Tracheal epithelial cell (primary cell): ENCODE measurements at places on chromosomes 6 and 20. TPM values are rescaled to one million over a fixed set of nuclear protein-coding genes. Genes with fewer than 3 reads are reported as not detected.

NCOA5 gene
- 7.0 and 9.2 TPM in 2 replicates for total RNA-seq

MTO1 gene
- total RNA-seq = 25.5 and 45.0 TPM in 2 replicates

THEMIS gene
- under 0.01 TPM in 1 of 2 replicates, not detected in the other for total RNA-seq

PKIB gene
- total RNA-seq = 9.2 and 20.2 TPM in 2 replicates

MCUR1 gene
- total RNA-seq = 14.7 and 20.0 TPM in 2 replicates

CLVS2 gene
- total RNA-seq = not detected in 2 replicates

GPR6 gene
- total RNA-seq = not detected in 2 replicates

PI3 gene
- 7.0 and 45.3 TPM in 2 replicates for total RNA-seq

NECAB3 gene
- total RNA-seq = 12.1 and 16.1 TPM in 2 replicates

PRICKLE4 gene
- total RNA-seq = 1.9 TPM in 1 of 2 replicates, not detected in the other

CLPSL2 gene
- total RNA-seq = not detected in 2 replicates

SLC35F1 gene
- not detected in 2 replicates for total RNA-seq

OR2H1 gene
- total RNA-seq = not detected in 2 replicates

CUL9 gene
- total RNA-seq = 29.9 and 38.6 TPM in 2 replicates

TTLL9 gene
- not detected in 2 replicates for total RNA-seq

CD40 gene
- total RNA-seq = 10.0 and 28.4 TPM in 2 replicates

GATA5 gene
- not detected in 2 replicates for total RNA-seq

GPSM3 gene
- 0.64 and 1.7 TPM in 2 replicates for total RNA-seq

TMX4 gene
- 8.2 and 11.5 TPM in 2 replicates for total RNA-seq

KHDC1L gene
- total RNA-seq = not detected in 2 replicates

OR12D3 gene
- not detected in 2 replicates for total RNA-seq

DTNBP1 gene
- total RNA-seq = 0.85 and 3.1 TPM in 2 replicates

CST1 gene
- total RNA-seq = not detected in 2 replicates

ARG1 gene
- not detected in 2 replicates for total RNA-seq

SLC16A10 gene
- not detected in 2 replicates for total RNA-seq

LTB gene
- 6.7 TPM in 1 of 2 replicates, not detected in the other for total RNA-seq

PGC gene
- not detected in 2 replicates for total RNA-seq

DLK2 gene
- 3.1 and 5.3 TPM in 2 replicates for total RNA-seq

HCK gene
- not detected in 2 replicates for total RNA-seq

DLL1 gene
- total RNA-seq = 1.7 and 1.9 TPM in 2 replicates

AKAP7 gene
- total RNA-seq = 0.85 and 2.2 TPM in 2 replicates

FAXC gene
- total RNA-seq = 3.6 and 5.1 TPM in 2 replicates

TEAD3 gene
- total RNA-seq = 4.8 and 9.6 TPM in 2 replicates

CCN2 gene
- total RNA-seq = 2.1 and 12.5 TPM in 2 replicates

DEFB127 gene
- not detected in 2 replicates for total RNA-seq

ABHD16B gene
- total RNA-seq = not detected in 2 replicates

PRL gene
- total RNA-seq = not detected in 2 replicates

IRF4 gene
- total RNA-seq = under 0.01 and 0.24 TPM in 2 replicates

DDO gene
- total RNA-seq = 1.9 TPM in 1 of 2 replicates, not detected in the other

ADISSP gene
- 16.1 and 20.2 TPM in 2 replicates for total RNA-seq

MYBL2 gene
- 0.21 and 3.1 TPM in 2 replicates for total RNA-seq

OVOL2 gene
- total RNA-seq = 3.6 and 24.5 TPM in 2 replicates

LPA gene
- 0.24 TPM in 1 of 2 replicates, not detected in the other for total RNA-seq

POPDC3 gene
- 4.3 and 6.0 TPM in 2 replicates for total RNA-seq

DEFB132 gene
- total RNA-seq = not detected in 2 replicates

SPATA2 gene
- total RNA-seq = 0.96 and 1.1 TPM in 2 replicates

CALHM6 gene
- total RNA-seq = 1.3 and 1.4 TPM in 2 replicates
